Thoracic aorta (tissue), 2 donors: ENCODE measurements at places on chromosomes 16 and 17.

DNA sequence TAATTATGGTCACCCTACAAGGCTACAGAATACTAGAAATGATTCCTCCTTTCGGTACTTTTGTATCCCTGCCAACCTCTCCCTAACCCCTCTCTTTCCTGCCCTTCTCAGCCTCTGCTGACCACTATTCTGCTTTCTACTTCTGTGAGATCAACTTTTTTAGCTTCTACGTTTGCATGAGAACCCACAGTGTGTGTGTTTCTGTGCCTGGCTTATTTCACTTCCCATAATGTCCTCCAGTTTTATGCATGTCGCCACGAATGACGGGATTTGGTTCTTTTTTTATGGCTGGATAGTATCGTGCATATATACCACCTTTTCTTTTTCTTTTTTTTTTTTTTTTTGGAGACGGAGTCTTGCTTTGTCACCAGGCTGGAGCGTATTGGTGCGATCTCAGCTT is 92.1 kb downstream of the RAP1GAP2 start:
- no peak for DNase-seq

GRCh38 chr17:57603978-57604377 is 141.1 kb downstream of the CCDC182 start:
- no peak for DNase-seq

GRCh38 chr17:13728781-13729180 is 127.1 kb upstream of the HS3ST3A1 start:
- DNase-seq = no peak

DNA sequence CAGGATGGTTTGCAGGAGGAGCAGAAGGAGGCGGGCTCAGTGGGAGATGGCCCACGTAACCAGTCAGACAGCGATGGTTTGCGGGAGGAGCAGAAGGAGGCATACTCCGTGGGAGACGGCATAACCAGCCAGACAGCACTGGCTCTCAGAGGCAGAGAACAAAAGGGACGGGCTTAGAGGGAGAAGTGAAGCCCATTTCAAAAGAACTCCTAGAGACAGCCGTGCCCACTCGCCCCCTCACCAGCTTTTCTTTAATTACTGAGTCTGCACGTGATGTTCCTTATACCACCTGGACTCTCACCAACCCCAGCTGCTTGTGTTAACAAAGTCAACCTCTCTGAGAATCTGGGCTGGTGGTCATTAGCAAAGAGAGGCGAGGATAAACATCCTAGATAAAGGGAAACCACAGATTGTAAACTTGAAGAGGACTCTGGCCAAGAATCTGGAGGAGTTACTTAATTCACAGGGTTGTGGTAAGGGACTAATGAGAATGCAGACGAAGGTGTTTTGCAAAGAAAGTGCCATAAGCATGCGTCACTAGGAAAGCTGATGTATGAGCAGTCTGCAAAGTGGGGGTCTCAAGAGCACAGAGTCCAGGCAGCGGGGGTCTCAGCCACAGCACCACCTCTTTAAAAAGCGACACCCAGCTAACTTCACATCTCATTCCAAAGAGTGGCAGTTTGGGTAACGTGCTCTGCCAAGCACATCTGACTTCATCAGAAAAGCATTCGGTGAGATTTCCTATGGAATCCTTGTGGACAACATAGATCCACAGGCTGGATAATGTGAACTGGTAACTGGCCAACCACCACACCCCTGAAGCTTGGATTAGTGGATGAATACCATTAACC is 51.7 kb downstream of the NXN start:
- no peak for DNase-seq

DNA sequence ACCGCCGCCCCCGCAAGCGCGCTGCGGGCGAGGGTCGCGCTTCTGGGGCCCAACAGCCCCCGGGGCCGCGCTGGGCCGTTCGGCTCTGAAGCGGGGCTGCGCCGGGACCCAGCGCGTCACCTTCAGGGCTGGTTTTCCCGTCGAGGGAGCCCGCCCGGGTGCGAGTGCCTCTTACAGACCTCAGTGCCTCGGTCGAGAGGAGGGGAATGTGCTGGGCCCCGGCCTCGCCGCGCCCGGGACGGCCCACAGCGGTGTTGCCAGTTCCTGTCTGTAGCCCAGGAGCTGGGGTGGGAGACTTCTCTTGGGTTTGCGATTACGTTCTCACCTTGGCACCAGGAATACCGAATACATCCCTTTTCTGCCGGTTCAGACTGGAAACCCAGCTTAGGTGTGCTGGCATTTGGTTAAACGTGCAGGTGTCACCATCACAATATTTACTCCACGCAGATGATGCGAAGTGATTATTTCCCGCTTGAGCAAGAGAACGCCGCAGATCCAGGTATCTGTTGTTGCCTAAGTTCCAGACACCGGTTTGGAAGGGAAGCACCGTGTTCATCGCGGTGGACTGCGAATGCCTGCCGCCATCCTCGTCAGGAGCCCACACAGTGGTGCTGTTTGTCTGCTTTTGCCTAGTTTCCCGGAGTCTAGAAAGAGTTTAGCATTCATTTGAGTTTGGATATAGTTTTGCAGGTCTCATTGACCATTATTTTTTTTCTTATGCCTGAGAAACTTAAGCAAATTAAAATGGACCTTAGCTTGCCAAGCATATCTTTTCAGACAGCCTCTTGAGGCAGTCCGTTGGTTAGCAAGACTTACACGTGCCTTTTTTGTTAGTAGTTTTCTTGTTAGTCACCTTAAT is 914 bp downstream of the MAP1LC3B start:
- no peak for DNase-seq

GRCh38 chr16:84329843-84330684 is 35.4 kb downstream of the WFDC1 start:
- no peak for DNase-seq

DNA sequence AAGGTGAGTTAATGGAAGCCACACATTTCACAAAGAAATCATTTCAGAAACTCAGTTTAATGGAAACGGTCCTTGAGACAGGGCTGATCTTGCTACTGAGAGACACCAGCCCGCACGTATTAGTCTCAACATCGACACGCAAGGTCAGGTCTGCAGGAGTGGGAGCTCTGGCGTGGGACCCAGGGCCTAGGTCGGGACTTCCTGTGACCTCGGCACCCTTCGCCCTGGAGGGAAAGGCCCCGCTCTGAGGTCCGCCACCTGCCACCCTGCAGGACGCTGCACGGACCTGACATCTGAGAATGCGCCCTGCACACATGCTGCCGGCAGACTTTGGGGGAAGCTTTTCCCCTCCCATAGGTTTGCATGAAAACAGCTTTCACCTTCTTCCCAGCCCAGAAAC is 59.7 kb downstream of the LMF1 start:
- no peak for DNase-seq

DNA sequence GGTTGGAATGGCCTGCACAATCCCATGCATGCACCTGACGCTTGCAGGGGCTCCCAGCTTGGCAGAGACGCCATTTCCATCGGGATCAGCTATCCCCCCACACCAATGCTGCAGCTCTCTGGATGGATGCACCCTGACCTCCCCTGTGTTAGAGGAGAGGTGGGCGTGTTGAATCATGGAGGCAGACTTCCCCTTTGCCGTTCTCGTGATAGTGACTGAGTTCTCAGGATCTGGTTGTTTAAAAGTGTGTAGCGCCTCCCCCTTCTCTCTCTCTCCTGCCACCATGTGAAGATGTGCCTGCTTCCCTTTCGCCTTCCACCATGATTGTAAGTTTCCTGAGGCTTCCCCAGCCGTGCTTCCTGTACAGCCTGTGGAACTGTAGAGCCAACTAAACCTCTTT is 17.8 kb upstream of the KCNH6 start:
- DNase-seq = no peak

GRCh38 chr16:9135797-9136196 is 44.4 kb downstream of the HAPSTR1 start:
- DNase-seq = no peak

- no peak for DNase-seq
Measured at GRCh38 chr16:86610779-86611524, 32.6 kb downstream of the FOXL1 start.

DNA sequence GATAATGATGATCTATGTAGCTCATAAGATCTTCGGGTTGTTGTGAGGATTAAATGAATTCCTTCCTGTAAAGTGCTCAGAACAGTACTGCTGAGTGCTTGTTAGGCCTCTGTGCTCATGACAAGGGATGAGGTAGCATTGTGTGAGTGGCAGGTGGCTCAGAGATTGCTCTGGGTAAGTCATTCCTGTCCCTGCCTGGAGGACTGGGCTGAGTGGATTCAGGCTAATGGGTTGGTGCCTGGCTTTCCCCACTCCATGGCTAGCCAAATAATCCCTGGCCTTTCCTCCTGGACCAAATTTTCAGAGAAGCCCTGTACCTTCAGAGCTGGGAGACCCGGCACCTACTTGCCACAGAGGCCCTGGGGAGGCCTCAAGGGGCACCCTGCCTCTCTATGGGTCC is 1.3 kb upstream of the CCDC92B start:
- DNase-seq = no peak

GRCh38 chr16:1310832-1311200 is 1.4 kb downstream of the UBE2I start:
- no peak for DNase-seq

GRCh38 chr16:14494396-14494966 is 135.6 kb downstream of the PARN start:
- no peak for DNase-seq

- DNase-seq = no peak
Measured at GRCh38 chr17:48639136-48639535, 13.0 kb upstream of the HOXB9 start.

- no peak for DNase-seq
Measured at GRCh38 chr17:43994272-43995149, 9.9 kb upstream of the NAGS start.

DNA sequence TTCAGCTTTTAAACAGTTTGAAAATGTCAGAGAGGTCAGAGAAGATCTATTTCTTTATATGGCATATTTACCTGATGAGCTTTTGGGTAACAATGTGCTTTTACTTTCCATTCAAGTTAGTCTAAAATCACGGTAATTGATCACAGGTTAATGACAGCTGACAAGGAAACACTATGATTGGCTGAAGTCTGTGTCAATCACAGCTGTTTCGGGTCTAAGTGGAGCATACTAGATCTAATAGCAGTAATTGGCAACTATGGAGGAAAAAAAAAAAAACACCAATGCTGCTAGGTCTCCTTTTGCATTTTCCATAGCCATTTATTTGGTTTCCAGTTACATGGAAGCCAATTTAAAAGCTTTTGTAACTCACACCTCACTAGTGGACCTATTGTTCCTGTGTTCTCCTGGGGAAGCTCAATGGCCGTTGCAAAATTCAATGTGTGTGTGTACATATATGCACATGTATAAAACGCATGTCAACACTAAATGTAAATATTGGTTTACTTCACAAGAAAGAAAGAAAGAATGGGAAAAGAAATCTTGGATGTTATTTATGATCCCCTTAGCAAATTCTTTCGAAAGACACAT is 568.3 kb upstream of the ZFHX3 start:
- DNase-seq = no peak

DNA sequence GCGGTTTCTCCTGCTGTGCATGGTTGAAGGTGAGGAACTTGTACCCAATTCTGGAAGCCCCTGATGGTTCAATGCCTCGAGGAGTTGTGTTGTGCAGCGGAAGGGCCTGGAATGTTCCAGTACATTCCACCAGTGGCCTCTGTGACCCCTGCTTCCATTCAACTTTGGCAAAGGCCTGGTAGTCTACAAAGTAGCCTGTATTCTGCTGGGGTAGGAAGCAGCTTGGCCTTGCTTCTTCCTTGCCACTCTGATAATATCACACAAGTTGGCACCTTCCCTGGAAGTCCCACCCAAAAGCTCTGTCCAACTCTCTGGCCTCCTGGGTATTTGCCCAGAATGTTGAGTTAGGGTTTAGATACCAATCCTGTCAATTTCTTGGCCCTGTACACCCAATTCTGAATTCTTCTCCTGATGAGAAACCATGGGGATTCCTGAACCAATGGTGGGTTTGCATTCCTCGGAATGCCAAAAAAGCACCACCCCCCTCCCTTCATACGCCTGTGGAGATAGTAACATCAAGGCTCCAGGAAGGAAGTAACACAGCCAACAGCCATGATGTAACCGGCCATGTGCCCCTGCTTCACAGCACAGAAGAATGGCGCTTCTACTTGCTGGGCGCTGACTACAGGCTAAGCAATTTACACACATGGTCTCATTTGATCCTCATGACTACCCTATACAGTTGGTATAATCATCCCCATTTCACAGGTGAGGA is 11.8 kb upstream of the FAM117A start:
- no peak for DNase-seq

DNA sequence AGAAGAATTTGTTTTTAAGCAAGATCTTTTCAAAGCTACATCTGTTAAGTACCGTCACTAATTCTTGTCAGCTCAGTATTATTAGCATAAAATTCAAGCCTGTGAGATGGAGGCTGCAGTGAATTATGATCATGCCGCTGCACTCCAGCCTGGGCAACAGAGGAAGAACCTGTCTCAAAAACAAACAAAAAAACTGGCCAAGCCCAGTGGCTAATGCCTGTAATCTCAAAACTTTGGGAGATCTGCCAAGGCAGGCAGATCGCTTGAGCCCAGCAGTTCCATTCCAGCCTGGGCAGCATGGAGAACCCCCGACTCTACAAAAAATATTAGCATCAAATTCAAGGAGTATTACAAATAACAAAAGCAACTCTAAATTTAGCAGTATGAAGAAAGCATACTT is 88.0 kb downstream of the STXBP4 start:
- no peak for DNase-seq

DNA sequence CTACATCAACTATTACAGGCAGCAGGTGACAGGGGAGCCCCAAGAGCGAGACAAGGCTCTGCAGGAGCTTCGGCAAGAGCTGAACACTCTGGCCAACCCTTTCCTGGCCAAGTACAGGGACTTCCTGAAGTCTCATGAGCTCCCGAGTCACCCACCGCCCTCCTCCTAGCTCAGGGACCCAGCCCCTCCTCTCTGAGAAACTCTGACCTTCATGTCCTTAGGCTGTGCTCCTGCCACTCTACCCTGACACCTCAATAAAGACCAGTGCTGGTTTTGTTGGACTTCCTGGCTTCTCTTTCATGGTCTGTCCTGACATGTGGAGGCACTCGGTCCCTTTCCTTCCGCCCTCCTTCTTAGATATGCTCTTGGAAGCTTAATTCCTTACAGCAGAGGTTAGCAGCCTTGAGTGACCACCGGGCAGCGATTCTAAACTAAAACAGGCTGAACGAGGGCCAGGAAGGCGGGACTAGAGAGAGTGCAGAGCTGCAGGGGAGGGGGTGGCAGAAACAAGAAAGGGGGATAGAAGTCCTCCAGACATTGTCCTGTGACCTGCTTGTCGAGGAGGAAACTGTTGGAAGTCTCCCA is 915 bp downstream of the AHSP start:
- DNase-seq = no peak

- no peak for DNase-seq
Measured at GRCh38 chr17:6241381-6241780, 171.2 kb downstream of the WSCD1 start.

DNA sequence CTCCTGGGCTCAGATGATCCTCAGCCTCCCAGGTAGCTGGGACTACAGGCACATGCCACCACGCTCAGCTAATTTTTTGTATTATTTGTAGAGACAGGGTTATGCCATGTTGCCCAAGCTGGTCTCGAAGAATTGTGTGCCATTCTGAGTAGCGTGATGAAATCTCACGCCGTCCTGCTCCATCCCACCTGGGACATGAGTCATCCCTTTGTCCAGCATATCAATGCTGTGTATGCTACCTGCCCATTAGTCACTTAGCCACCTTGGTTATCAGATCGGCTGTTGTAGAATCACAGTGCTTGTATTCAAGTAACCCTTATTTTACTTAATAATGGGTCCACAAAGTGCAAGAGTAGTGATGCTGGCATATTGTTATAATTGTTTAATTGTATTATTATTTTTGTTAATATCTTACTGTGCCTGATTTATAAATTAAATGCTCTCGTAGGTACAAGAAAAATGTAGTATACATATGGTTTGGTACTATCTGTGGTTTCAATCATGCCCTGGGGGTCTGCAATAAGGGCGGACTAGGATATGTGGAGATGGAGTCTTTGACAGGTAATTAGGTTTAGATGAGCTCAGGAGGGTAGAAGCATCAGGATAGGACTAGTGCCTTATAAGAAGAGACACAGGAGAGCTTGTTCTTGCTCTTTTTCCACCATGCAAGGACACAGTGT is 26.6 kb upstream of the SLC13A2 start:
- no peak for DNase-seq
